Left ventricle myocardium inferior (tissue), 1 donor: ENCODE measurements at places on chromosomes 13 and 19. TPM values are rescaled to one million over a fixed set of nuclear protein-coding genes. Genes with fewer than 3 reads are reported as not detected.

- DNase-seq = no peak
- no peak overlapping the region for H3K27ac ChIP-seq
- no peaks in the 10 kb centered on the region for H3K36me3 ChIP-seq
- no peak overlapping the region for H3K4me3 ChIP-seq
- no peaks in the 10 kb centered on the region for H3K4me1 ChIP-seq
These were observed 401.2 kb downstream of the IRS2 start for GRCh38 chr13:109385242-109385560.

DNA sequence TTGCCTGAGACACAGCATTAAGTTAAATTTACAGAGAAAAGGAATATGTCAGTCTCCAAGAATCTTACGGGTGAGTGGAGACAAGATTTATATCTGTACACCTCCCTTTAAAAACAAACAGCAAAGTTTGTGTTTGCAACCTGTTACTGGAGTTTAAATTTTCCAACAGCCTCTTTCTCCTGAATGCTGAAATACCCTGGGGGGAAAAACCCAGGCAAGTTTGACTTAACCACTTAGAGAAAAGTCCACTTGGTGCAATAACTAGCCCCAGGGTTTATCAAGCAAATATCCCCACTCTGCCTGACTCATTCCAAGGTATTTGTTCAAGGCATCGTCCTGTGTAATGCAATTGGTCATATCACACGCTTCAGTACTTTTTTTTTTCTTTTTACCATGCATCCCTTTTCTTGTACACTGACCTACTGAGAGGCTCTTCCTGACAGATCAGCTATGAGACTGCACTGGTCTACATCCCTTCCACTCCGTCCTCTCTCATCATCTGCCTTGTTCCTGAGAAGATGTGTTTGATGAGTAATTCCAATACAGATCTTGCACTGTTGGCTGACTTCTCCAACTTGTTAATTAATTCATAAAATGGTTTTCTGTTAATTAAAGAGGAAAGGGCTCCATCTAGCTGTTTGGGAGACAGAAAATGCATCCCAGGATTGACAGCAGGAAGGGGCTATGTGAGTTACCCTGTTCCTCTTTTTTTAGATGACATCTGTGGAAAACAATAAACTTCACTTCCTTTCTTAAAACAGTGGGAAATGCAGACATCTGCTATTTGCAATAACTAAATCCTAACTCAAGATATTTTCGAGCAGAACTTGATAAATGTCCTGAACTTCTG lies 212.5 kb upstream of the IRS2 start:
- no peaks in the 10 kb centered on the region for H3K27me3 ChIP-seq
- no peak for DNase-seq
- no peak overlapping the region for H3K4me3 ChIP-seq
- no peaks in the 10 kb centered on the region for H3K4me1 ChIP-seq

The PRSS57 gene
- total RNA-seq = not detected

DNA sequence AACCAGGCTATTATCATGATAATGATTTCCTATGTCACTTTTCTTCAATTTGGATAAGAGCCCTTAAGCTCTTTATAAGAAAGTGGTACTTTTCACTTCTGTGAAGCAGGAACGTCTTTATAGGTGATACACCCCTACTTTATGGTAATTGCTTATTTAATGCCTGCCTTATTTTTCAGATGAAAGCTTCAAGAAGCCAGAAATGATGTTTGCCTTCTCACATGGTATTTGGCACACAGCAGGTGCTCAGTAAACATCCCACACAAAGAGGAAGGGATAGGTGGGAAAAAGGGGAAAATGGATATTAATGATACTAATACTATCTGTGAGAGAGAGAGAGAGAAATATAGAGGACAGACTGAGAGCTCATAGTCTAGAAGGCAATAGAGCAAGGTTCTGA lies 29.0 kb upstream of the WASF3 start:
- H3K4me3 ChIP-seq = no peak overlapping the region
- H3K36me3 ChIP-seq = no peaks in the 10 kb centered on the region
- no peak overlapping the region for H3K27ac ChIP-seq
- no peaks in the 10 kb centered on the region for H3K4me1 ChIP-seq

- H3K4me1 ChIP-seq = peaks cover 42% of the 10 kb centered on the region
- peaks cover 57% of the 10 kb centered on the region for H3K36me3 ChIP-seq
- no peak for DNase-seq
- H3K27ac ChIP-seq = peak overlapping the region; percentile 94
- H3K4me3 ChIP-seq = peak overlapping the region; percentile 96
- no peaks in the 10 kb centered on the region for H3K27me3 ChIP-seq
These were observed 2.0 kb downstream of the RPL36 start for GRCh38 chr19:5691822-5692722.

GRCh38 chr13:98478189-98479129 lies 98.4 kb downstream of the STK24 start:
- H3K36me3 ChIP-seq = peaks cover 11% of the 10 kb centered on the region
- no peak overlapping the region for H3K4me3 ChIP-seq
- H3K27ac ChIP-seq = no peak overlapping the region
- DNase-seq = no peak
- H3K4me1 ChIP-seq = peaks cover 94% of the 10 kb centered on the region
